ENCODE measurements at places on chromosomes 6 and 20. TPM values are rescaled to one million over a fixed set of nuclear protein-coding genes. Genes with fewer than 3 reads are reported as not detected.

DNA sequence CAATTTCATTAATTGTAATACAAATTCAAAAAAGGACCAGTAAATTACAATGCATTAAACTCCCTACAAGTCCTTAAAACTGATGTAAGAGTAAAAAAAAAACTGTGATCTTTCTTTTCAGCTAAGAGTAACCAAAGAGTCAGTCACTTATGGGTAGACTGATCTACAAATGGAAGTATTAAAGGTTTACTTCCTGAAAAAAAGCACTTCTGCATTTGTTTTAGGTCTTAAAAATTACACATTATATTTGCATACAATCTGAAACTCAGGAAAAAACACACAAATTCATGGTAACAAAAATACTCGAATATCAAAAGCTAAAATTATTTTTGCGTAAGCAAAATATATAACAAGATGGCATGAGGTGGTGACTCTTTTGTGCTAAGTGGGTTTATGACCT lies 23.5 kb downstream of the USP49 start:
- no peak for DNase-seq

DNA sequence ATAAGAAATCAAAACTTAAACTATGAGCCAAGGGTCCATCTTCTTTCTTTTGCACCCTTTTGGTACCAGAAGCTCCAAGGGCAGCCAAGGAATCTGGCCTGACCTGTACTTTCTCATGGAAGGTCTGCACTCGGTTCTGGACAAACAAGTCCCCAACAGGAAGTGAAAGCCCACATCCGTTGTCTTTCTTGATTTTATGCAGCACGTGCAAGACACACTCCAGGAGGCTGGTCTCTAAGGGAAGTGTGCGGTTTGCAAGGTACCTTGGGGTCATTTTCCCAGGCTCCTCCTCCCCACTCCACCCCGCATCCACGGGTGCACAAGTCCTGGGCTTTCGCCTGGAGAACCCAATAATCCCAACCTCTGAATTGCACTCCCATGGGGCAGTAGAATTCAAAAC lies 101.9 kb downstream of the NFATC2 start:
- no peak for DNase-seq

GRCh38 chr20:24046888-24047287 lies 58.3 kb upstream of the GGTLC1 start:
- no peak for DNase-seq

DNA sequence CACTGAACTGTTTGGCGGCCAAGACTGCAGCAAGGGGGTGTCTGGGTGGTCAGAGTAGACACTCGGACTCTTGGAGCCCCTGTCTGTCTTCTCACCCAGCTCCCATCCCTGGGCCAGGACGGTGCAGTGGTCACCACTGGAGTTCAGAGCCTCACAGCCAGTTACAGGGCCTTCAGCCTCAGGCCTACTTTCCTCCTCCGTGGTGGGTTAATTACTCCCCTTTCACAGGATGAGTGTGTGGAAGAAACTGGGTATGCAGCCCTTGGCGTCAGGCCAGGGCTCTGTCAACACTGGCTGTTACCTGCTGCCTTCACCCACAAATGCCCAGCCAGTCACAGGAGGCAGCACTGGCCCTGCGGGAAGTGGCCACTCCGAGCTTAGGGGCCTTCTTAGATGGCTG lies 1.8 kb upstream of the YTHDF1 start:
- no peak for DNase-seq

The FRMD1 gene
- 0.20 TPM for total RNA-seq
